Sigmoid colon (tissue), 7 donors: ENCODE measurements at places on chromosomes 11 and 22. TPM values are rescaled to one million over a fixed set of nuclear protein-coding genes. Genes with fewer than 3 reads are reported as not detected.

Gene STK33
- 21.0 TPM for total RNA-seq

Gene TRPC6
- 10.8 TPM for total RNA-seq

Gene HMOX1
- 107 TPM for total RNA-seq

Gene ARSA
- total RNA-seq = 24.8 TPM

Gene KRTAP5-9
- total RNA-seq = not detected

Gene MIAT
- total RNA-seq = 1.7 TPM

Gene SCYL1
- 100 TPM for total RNA-seq

Gene PTPN5
- total RNA-seq = 0.83 TPM

Gene OR52K2
- total RNA-seq = not detected

Gene TMEM258
- total RNA-seq = 39.9 TPM

Gene OSM
- total RNA-seq = 0.71 TPM

Gene KIRREL3
- total RNA-seq = 0.81 TPM

Gene GPR83
- total RNA-seq = 0.41 TPM

Gene SORL1
- total RNA-seq = 8.1 TPM

Gene HTR3B
- total RNA-seq = not detected

Gene UPK3A
- not detected for total RNA-seq

Gene NFRKB
- total RNA-seq = 24.7 TPM

Gene HNRNPUL2
- 23.5 TPM for total RNA-seq

Gene CEP57
- total RNA-seq = 35.8 TPM

Gene IGLL1
- total RNA-seq = not detected

Gene NXPE4
- not detected for total RNA-seq
